ENCODE measurements at places on chromosomes 7 and 10. TPM values are rescaled to one million over a fixed set of nuclear protein-coding genes. Genes with fewer than 3 reads are reported as not detected.
A peak's percentile ranks its signal among the peaks of the same experiment; 100 is the strongest.

OR2A1 gene
- total RNA-seq = 0.17 TPM

WNT16 gene
- not detected for total RNA-seq

GRCh38 chr10:21141946-21142492 lies 244.9 kb upstream of the NEBL start:
- DNase-seq = no peak

DNA sequence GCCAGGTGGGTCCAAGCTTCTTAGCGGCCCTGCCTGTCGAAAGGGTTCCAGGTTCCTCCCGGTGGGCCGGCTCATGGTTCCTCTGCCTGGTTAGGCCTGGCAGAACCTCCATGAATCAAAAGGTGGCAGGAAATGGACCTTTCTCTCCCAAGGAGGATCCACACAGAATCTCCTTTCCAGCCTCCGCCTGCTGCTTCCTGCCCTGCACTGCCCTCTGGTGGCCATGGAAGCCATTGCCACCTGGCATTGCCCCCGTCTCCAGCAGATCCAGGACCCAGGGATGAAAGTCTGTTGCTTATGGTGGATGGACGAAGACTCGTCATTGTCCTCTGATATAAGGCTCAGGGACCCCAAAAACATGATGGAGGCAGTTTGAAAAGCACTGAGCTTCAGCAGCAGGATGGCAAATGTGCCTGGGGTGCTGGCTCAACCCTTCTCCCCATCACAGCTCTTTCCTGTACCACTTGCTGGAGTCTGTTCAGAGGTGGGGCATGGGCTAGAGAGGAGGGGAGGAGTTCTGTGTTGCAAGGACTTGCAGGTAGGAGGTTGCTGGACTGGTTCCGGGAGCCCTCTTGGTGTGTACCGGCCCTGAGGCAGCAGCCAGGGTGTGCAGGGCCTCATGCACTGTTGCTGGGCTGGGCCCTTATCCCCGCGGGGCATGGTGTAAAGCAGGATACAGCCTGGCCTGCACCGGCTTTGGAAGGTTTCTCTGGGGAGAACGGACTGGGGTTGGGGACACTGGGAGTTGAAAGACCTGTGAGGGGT lies 11.3 kb upstream of the INMT start:
- peak; percentile 38 for DNase-seq

- DNase-seq = no peak
Measured at GRCh38 chr10:62694537-62695126, 109.9 kb upstream of the ADO start.

GRCh38 chr7:94264756-94265155 lies 129.9 kb upstream of the COL1A2 start:
- no peak for DNase-seq

Data from mammary epithelial cell (primary cell).